ENCODE measurements at places on chromosomes 1 and 21. TPM values are rescaled to one million over a fixed set of nuclear protein-coding genes. Genes with fewer than 3 reads are reported as not detected.

KCNT2 gene
- total RNA-seq, result 2.5 TPM

DR1 gene
- 51.2 TPM for total RNA-seq

SYF2 gene
- 34.9 TPM for total RNA-seq

IGSF21 gene
- total RNA-seq, result not detected

HSPA6 gene
- 6.5 TPM for total RNA-seq

RAB3B gene
- 29.5 TPM for total RNA-seq

FAM78B gene
- 0.29 TPM for total RNA-seq

Measured in smooth muscle cell of trachea (primary cell).